ENCODE measurements at places on chromosomes 2 and 18. TPM values are rescaled to one million over a fixed set of nuclear protein-coding genes. Genes with fewer than 3 reads are reported as not detected.

Gene STK39
- 15.9 TPM for polyA plus RNA-seq

Gene TNFAIP6
- 0.09 TPM for polyA plus RNA-seq

Gene TRIM43
- 0.09 TPM for polyA plus RNA-seq

Gene ANKRD30B
- not detected for polyA plus RNA-seq

Gene FBXO15
- 0.36 TPM for polyA plus RNA-seq

Gene DSG1
- 0.07 TPM for polyA plus RNA-seq

Gene RAPGEF4
- 0.39 TPM for polyA plus RNA-seq

Gene MAPK4
- polyA plus RNA-seq, result 0.01 TPM

Gene INO80B
- polyA plus RNA-seq, result 11.7 TPM

Gene ZNF804A
- polyA plus RNA-seq, result not detected

Gene FOXI3
- polyA plus RNA-seq, result 0.78 TPM

Gene NT5DC4
- 0.07 TPM for polyA plus RNA-seq

Gene CRYBA2
- polyA plus RNA-seq, result 0.12 TPM

Gene LHCGR
- polyA plus RNA-seq, result not detected

Gene CAPN10
- 8.9 TPM for polyA plus RNA-seq

Gene SKA1
- polyA plus RNA-seq, result 11.2 TPM

Gene CDK15
- 3.1 TPM for polyA plus RNA-seq

Gene FAM228A
- polyA plus RNA-seq, result not detected

Gene APOB
- polyA plus RNA-seq, result not detected

Gene KANSL1L
- 1.6 TPM for polyA plus RNA-seq

Gene ZSWIM2
- polyA plus RNA-seq, result not detected

Gene SPHKAP
- polyA plus RNA-seq, result not detected

Gene POTEC
- polyA plus RNA-seq, result not detected

Gene TLX2
- polyA plus RNA-seq, result 0.05 TPM

Gene STON1
- polyA plus RNA-seq, result 0.23 TPM

Measured in mammary epithelial cell (primary cell).